ENCODE measurements at places on chromosomes 1 and 21.

DNA sequence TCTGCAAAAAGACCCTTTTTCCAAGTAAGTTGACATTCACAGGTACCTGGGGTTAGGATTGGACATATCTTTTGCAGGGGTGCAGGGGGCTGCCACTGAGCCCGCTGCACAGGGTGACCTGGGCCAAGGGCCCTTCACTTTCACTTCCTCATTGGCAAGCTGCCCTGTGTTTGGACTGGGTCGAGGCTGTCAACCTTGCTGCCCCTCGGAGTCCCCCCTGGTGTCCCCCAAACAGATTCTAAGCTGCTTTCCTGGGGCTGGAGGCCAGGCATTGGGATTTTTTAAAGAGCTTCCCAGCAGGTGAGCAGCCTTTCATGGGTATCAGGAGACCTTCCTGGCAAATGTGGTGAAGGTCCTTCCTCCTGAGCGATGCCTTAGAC is 7.9 kb upstream of the UMODL1 start:
- no peak for DNase-seq

DNA sequence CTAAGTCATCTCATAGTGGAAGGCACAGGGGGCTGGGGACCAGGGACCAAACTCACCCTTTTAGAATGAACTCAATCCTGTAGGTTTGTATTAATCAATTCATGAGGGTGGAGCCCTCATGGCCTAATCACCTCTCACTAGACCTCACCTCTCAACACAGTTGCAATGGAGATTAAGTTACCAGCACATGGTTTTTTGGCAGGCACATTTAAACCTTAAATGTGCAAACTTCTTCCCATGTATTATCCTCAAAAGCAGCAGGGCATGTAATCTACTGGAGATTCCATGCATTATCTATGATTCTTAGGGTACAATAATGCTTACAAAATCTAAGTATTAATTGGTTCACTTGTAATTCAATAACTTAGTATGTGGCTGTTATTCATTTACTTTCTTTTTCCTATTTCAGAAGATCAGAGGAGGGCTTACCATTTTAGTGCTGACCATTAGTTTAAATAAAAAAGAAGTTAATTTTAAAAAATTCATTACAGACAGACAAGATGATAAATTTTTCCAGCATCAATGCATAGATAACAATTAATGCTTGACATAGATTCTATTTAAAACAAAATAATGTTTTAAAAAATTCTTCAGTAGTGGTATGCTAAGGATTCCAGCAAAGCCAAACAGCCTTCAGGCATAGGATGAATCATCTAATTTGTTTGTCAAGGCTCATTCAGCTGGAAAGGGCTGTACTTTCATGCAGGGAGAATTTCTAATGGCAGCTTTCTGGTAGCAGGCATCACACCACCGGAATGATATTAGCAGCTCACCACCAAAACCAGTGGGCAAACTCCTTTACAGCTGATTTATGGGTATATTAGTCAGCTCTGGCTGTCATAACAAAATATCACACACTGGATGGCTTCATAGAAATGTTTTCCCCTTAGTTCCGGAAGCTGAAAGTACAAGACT is 124.6 kb upstream of the ZNF648 start:
- DNase-seq = no peak

- no peak for DNase-seq
Observed at GRCh38 chr1:33709783-33710718, 153.8 kb upstream of the HMGB4 start.

DNA sequence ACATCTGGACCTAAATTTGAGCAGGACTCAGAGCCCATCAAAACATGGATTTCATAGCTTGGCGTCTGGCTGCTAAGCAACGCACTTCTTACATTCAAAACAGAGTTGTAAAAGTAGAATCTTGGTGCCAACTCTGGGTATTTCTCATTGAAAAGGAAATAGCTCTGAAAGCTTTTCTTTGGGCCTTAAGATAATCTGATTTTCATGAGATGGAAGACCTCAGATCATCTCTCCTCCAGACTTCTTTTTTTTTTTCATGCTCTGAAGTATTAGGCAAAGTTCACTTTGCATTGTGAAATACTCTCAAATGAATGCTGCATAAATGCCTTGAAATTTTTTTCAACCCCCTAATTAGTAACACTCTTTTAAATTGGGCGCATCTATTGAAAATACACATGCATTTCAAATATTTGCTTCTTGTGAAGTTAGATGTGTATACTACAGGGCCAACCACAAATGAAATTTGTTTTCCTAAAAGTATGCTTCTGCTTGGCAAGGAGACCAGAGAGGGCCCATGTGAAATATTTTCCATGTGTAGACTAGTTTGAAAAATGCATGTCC is 4.2 kb downstream of the ADAMTS5 start:
- DNase-seq = no peak

- DNase-seq = no peak
Observed at GRCh38 chr1:206823727-206824126, 41.7 kb upstream of the IL20 start.

DNA sequence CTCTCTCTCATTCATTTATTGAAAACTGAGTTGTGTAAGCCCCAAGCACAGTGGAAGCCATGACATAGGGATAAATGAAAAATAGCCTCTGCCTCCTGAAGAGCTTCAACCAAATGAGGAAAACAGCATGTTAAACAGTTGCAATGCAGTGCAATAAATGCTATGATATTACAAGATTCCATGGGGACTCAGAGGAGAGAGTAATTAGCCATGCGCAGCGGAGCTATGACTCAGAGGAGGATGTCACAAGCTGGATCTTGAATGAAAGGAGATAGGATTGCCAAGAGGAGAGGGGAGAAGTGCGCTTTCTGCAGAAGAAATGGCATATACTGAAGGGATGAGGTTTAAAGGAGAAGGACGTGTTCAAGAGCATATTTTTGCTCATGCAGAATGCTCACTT is 231.3 kb upstream of the PLXNA2 start:
- no peak for DNase-seq

DNA sequence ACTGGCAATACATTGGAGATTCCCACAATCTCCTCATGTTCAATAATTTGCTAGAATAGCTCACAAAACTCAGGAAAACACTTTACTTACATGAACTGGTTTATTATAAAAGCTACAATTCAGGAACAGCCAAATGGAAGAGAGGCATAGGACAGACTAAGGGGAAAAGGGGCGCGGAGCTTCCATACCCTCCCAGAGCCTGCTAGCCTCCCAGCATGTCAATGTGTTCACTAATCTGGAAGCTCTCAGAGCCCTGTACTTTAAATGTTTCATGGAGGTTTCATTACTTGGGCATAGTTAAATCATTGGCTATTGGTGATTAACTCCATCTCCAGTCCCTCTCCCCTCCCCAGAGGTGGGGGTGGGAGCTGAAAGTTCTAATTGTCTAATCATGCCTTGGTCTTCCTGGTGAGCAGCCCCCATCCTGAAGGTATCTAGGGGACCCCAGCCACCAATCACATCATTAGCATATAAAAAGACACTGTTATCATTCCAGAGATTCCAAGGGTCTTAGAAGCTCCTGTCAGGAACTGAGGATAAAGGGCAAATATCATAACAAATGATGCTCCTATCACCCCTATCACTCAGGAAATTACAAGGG is 10.9 kb upstream of the DMRTB1 start:
- DNase-seq = no peak

Data from activated CD4-positive, alpha-beta T cell treated with anti-CD3 and anti-CD28 coated beads for 1 hour (primary cell).